ENCODE measurements at places on chromosomes 12 and 14.

DNA sequence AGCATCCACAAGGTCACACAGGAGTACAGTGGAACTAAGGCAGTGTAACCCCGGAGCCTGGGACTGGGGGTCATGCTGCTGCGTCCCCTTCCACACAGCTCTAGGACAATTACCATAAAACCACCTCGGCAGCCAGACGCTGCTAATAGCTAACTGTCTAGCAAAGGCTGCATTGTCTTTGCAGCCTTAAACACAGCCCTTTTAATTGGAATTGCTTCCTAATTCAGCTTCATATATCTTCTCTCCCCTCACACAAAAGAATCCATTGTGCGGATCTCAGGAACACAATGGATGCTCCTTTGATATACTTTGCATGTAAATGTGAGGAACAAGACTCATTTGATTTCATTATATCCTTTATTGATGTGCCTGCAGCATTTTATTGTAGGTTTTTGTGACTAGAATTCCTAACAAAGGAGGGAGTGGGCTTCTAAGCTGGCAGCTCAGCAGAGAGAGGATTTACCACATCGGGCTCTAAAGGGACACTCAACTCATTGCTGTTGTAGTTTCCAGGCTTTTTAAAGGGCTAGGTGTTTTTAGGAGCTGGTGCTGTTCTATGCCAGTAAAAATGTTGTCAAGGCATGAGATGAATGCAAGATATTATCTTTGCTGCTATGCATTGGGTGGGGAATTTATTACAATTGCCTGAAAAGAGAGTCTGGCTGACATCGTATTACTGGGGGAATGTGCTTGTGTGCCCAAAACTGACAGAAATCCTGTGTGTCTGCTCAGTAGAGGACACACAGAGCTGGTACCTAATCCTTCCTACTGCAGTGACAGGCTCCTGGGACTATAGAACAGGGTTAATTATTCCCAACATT, 30.4 kb upstream of the DACT1 start:
- DNase-seq: no peak

GRCh38 chr14:25400607-25401206, 350.8 kb upstream of the STXBP6 start:
- DNase-seq: no peak

GRCh38 chr14:72851635-72852034, 42.3 kb downstream of the DPF3 start:
- no peak for DNase-seq

- no peak for DNase-seq
Measured at GRCh38 chr14:39109893-39110715, 4.0 kb upstream of the GEMIN2 start.

- no peak for DNase-seq
Measured at GRCh38 chr14:47966076-47966810, 290.8 kb upstream of the MDGA2 start.

DNA sequence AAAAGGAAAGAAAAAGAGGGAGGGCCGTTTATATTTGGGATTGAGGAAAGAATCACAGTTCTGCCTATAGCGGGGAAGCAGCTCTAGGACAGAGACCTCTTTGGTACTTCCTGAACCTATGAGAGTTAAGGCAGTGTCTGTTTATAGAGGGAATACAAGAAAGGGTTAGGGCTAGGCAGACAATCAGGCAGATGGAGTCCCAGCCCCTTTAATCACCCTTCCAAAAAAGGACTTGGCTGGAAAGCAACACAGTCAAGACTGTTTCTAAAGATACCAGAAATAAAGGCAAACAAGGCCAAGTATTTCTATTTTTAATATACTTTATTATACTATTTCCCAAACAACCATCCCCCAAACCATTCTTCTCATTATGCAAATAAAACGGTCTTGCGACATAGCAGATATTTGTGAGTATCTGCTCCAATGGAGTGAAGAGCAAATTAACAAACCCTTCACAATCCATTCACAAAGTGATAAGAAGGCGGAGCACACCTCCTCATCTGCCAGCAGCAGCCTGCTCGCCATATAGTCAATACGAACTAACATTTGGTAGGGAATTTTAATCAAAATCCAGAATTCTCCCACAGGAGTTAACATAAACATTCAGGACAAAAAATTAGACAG, 697 bp upstream of the GRIP1 start:
- DNase-seq: no peak

GRCh38 chr12:89901906-89902642, 193.4 kb upstream of the ATP2B1 start:
- DNase-seq: no peak

DNA sequence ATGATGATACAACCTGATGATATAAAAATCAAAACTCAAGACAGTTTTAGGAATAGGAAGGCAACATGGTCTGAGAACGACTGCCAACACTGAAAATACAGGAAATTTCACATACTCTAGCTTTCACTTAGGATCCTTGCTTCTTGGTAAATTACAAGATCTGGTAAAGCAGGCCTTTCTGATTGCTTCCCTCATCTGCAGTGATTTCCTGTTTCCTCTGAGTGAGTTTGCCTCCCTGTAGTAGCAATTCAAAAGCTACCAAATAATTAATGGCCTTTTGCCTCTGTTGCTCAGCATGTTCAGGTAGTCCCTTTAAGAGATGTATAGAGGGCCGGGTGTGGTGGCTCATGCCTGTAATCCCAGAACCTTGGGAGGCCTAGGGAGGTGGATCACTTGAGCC, 2.0 kb upstream of the IRAK3 start:
- DNase-seq: no peak

- no peak for DNase-seq
Measured at GRCh38 chr12:91109148-91109564, 2.1 kb downstream of the LUM start.

DNA sequence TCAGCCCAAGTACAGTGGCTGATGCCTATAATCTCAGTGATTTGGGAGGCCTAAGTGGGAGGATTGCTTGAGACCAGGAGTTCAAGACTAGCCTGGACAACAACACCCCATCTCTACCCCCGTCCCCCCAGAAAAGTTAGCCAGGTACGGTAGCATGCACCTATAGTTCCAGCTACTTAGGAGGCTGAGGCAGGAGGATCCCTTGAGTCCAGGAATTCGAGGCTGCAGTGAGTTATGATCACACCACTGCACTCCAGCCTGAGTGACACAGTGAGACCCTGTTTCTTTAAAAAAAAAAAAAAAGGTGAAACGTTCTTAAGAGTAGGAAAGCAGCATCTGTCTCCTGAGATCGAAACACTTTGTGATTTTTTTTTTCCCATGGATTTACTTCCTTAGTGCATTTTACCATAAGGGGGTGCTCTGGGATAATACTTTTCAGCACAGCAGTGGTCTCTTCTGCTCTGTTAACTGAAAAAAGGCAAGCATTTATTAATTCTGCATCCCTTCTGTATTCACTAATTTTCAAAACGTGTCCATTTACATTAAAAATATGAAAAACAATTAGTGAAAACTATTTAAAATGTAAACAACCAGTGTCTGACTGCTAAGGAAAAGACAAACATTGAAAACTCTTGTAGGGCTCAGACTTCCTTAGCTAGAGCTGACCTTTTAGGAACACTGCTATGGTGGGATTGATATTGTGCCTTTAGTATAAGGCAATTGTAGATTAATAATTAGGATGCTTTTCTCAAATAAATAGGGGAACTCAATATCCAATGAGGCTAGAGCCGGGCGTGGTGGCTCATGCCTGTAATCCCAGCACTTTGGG, 31.2 kb upstream of the USP44 start:
- no peak for DNase-seq

DNA sequence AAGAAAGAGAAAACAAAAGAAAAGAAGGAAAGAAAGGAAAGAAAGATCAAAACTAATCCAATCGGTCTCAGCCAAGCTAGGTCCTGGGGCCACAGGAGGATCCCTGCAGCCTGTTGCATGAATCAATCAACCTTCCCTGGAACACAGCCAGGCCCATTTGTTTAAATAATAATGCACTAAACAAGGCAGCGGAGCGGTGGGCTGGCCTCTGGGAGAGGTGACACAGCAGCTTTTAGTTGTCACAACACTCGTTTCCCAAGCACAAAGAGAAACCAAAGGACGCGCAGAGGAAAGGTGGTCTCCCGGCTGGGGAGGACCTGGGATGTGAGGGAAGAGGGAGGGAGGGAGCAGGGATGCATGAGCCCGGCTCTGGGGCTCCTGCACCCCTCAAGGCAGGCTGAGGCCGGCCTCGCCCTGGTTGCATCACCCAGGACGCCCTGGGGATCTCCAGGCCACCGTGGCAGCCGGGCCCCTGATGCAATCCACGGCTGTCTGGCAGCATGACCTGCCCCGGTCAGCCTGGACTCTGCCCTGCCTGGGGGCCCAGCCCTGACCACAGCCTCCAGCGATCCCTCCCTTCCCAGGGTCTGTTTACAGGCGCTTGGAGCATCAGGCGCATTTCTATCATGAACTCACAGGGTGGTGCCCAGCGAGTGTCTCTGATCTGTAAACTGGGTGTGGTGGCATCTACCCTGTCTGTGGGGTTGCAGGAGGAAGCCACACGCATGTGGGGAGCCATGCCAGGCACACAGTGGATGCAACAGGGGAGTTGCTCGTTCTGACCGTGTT, 32.5 kb downstream of the MMP17 start:
- DNase-seq: peak; percentile 34

DNA sequence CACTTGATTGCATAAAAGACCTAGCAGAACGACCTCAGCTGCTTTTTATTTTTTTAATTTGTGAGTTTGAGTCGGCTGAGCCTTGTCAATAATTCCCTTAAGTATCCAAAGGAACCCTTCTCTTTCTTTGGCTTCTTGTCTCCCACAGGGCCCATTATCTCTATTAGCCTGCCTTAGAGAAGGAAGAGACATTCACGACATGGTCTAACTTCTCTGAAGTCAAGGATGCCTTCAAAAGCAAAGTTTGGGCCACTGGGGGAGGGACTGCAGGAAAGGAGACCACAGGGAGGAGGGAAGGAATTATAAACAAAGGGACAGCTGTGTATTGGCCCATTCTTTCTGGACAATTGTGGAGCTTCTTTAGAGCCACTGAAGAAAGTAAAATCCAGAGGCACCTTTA, 126.4 kb downstream of the BRMS1L start:
- DNase-seq: no peak

GRCh38 chr14:96602186-96602585, 100.0 kb downstream of the PAPOLA start:
- DNase-seq: no peak

DNA sequence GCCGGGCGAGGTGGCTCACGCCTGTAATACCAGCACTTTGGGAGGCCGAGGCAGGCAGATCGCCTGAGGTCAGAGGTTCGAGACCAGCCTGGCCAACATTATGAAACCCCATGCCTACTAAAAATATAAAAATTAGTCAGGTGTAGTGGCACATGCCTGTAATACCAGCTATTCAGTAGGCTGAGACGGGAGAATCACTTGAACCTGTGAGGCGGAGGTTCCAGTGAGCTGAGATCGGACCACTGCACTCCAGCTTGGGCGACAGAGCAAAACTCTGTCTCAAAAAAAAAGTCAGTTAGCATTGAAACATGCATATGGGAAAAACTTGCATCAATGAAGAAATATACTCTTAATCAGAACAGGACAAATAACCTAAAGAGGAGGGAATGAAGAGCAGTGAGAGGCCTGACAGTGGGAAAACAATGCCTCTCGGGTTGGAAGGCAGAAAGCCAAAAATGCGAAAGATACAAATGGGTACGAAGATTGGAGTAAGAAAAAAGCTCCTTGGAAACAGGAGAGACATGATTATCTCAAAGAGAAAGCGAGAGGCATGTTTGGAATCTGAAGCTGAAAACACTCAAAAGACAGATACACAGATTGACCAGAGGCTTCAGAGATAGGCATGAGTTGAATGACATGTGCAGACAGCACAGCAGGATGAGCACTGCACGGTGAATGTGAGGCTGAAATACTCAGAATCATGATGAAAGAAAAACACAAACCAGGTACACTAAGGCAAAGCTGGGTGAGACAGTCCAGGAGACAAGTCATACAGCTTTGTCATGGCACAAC, 30.6 kb downstream of the RESF1 start:
- no peak for DNase-seq

GRCh38 chr12:53198486-53199110, 8.5 kb downstream of the ITGB7 start:
- no peak for DNase-seq

- DNase-seq: no peak
Measured at GRCh38 chr14:58918066-58918738, 270.3 kb upstream of the DAAM1 start.

- DNase-seq: no peak
Measured at GRCh38 chr14:28565345-28565744, 201.2 kb upstream of the FOXG1 start.

GRCh38 chr12:122951979-122952892, 14.0 kb downstream of the ABCB9 start:
- DNase-seq: peak; percentile 5

DNA sequence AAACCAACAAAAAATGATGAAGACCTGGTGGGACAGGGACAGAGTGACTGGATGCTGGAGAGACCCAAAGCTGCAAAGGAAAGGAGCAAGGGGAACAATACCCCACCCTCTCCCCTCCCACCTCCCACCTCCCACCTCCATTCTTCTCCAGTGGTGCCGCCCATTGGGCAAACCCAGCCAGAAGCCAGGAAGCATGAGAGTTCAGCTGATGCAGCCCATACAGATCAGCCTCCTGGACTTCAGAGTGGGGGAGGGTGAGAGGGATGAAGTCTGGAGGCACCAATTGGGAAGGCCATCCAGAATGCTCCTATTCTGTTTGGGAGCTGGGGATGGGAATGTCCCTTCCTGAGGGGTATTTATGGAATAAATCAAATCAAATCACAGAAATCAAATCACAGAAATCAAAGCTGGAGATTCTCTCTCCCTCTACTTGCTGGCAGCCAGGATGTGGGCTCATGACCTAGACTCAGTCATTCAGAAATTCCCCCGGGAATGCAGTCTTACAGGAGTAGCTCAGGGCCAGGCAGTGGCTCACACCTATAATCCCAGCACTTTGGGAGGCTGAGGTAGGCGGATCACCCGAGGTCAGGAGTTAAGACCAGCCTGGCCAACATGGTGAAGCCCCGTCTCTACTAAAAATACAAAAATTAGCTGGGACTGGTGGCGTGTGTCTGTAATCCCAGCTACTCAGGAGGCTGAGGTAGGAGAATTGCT, 31.1 kb downstream of the IRF2BPL start:
- no peak for DNase-seq

DNA sequence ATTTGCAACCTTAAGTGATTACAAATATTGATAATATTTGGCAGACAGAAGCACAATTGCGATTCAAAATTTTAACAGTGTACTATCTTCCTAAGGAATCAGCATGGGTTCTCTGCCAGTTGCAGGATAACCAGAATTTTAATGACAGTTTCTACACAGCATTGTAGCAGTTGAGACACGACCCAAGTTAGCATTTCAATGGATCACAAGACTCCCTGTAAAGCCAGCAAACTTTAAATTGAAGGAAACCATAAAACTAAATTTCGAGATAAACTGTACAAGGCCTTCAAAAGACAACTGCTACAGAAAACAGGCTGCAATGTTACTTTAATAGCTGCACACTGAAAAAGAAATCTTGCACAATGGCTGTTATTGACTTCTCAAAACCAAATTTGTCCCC, 154.9 kb downstream of the MED13L start:
- DNase-seq: no peak

- no peak for DNase-seq
Measured at GRCh38 chr12:64911081-64911480, 86.6 kb downstream of the TBC1D30 start.
